ENCODE measurements at places on chromosomes 7 and 10. TPM values are rescaled to one million over a fixed set of nuclear protein-coding genes. Genes with fewer than 3 reads are reported as not detected.

- DNase-seq, result no peak
Observed at GRCh38 chr10:86711513-86712316, 43.4 kb downstream of the LDB3 start.

DNA sequence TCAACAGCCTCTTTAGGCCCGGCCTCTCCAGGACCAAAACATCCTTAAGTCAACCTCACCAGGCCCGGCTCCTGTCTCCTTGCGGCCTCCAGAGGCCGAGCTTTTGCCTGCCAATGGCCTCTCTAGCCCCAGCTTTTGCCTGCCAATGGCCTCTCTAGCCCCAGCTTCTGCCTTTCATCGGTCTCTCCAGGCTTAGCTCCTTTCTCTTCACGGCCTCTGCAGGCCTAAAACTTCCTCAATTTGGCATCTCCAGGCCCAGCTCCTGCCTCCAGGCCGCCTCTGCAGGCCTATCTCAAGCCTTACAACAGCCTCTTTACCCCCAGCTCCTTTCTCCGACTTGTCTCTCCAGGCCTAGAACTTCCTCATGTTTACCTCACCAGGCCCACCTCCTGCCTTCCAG is 15.7 kb upstream of the TMEM248 start:
- DNase-seq, result no peak

DNA sequence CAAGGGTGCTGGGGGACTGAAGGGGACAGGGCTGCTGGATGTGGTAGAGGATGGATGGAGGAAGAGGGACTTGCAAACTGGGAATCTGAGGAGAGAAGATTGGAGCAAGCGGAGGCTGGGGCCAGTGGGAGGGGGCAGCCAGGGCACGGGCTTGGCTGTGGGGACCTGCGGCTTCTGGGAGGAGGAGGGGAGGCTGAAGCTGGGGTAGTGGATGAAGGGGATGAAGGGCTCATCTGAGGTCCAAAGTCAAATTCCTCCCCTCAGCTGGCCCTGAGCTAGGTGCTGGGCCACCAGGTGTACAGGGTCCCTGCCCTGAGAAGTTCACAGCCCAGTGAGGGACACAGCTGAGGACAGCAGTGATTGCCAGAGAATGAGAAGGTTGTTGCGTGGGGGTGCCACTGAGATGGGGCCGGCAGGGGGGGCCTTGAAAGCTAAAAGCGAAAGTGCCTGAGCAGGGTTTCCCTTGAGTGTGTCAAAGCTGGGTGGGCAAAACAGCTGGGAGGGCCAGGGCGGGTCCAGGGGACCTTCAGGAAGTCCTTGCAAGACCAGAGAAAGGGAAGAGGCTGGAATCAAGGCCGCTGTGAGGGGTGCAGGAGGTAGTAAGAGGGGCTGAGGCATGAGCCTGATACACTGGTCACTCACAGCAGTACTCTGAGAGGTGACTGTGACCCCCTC is 75.2 kb downstream of the MYL10 start:
- DNase-seq, result no peak

GRCh38 chr7:95317546-95317945 is 6.8 kb downstream of the PON1 start:
- DNase-seq, result no peak

The CFAP46 gene
- not detected for total RNA-seq

The GATAD1 gene
- total RNA-seq, result 34.7 TPM

The ZNF273 gene
- 7.5 TPM for total RNA-seq
